ENCODE measurements at places on chromosomes 2 and 18.
A peak's percentile ranks its signal among the peaks of the same experiment; 100 is the strongest.

DNA sequence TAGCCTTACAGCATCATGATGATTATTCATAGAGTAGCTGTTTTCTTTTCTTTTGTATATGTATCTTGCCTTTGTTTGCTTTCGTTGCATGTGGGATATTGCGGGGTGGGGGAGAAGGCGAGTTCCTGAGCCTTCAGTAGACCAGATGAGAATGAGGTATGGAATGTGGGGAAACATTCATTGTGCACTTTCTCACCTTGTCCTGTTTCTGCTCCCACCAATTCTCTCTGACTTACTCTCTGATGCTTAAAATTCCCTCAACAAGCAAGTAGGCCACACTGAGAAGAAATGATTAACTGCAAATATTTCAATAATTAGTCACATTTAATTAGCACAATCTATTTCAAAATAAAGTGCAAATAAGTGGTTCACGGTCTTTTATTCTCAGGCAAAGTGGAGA lies 31.0 kb downstream of the GKN2 start:
- no peak for DNase-seq

DNA sequence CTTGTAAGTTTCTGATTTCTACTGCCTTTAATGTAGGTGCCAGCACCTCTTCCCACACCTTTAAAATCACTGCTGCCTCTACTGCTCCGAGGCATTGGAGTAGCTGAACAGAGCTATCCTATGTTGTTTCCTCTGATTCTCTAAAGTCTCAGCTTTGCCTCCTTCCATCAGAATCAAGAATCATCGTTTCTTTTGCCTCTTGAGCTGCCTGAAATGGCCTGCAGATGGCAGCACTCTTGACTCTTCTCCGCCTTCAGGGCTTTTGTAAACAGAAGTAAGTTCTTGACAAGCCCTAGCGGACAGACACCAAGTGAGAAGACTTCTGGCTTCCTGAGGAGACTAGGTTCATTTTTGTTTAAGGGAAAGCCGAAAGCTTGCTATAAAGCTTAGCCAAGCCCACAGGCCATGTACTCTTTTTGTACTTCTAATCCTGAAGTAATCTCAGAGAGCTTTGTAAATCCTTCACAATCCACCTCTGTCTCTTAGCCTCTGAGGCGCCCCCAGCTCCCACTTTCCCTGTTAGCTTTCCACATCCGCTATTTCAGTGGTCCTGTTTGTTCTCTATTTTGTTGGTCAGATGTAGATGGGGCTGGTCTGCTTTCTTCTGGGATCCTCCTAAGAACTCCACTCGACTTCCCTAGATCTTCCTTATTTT lies 48.4 kb downstream of the GTF3C3 start:
- DNase-seq: peak; percentile 30

DNA sequence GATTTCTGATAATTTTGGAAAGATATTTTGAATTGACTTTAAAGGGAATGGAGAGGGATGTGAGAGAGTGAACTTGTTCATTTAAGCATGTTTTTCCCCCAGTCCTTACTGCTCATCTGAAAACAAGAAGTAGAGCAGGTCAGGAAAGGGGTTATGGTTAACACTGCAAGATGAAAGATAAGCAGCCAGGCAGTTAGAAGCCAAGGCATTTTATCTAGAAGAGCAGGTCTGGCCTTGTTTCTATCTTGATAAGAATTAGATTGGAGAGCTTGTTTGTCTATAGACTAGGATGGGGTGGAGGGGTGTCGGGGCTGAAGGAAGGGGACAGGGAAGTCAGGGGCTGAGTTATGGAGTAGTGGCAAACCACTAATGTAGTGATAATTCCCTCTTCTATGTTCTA lies 171.6 kb downstream of the IKZF2 start:
- no peak for DNase-seq

DNA sequence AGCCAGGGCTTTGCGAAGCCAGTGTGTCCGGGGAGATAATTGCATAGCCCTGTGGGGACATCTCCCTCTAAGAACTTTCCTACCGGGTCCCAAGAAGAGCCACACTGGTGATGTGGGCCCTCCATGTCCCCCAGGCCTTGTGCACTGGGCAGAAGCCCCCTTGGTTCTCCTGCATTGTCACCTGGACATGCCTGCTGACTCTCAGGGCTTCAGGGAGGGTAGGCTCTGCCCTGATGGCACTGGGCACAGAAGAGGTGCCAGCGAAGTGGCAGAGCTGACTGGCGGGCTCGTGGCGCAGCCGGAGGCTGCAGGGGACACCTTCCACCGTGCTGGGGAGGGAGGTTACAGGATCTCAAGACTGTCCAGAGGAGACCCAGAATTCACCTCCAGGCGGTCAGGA lies 28.3 kb downstream of the GLI2 start:
- no peak for DNase-seq

- DNase-seq: no peak
These were observed 1.7 kb downstream of the THSD7B start for GRCh38 chr2:136767030-136767429.

- DNase-seq: no peak
These were observed at the start of gene TYMS for GRCh38 chr18:657311-658000. TSS of gene TYMS (plus strand) at chr18:657653. CDS start at chr18:657743, 90 bp downstream.

DNA sequence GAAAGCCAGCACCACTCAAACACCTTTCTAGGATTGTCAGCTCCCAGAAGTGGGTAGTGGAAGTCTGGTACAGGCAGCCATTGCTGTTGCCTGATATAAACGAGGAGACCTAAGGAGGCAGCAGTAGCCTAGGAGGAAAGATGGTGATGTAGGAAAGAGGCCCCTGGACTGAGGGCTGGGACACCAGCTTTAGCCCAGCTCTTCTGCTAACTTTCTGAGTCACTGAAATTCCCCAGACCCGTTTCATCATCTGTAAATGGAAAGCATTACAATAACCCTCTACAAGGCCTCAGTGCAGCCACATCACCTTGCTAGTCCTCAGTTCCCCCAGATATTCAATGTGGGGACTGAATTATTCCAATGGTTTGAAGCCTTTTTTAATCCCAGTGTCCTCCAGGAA lies 336.5 kb downstream of the TNS1 start:
- no peak for DNase-seq

- DNase-seq: no peak
These were observed 249.3 kb upstream of the SYT4 start for GRCh38 chr18:43526426-43527145.

DNA sequence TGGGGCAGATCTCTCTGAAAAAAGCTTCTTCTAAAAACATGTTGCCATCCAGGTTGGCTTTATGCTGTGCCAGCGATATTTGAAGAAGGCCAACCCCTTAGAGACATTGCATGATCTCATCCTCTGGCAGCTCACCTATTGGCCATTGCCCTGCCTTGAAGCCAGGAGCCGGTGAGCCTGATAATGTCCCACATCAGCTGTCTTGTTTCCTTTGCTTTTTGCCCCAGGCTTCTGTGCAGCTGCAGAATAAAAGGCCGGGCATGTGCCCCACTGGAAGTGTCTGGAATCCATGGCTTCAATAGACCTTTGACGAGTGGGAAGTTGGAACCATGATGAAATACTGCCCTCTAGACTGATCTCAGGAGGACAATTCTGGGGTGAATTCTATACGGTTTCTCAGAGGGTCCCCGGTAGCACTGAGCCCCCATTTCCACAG lies 523.5 kb upstream of the ZEB2 start:
- DNase-seq: no peak

DNA sequence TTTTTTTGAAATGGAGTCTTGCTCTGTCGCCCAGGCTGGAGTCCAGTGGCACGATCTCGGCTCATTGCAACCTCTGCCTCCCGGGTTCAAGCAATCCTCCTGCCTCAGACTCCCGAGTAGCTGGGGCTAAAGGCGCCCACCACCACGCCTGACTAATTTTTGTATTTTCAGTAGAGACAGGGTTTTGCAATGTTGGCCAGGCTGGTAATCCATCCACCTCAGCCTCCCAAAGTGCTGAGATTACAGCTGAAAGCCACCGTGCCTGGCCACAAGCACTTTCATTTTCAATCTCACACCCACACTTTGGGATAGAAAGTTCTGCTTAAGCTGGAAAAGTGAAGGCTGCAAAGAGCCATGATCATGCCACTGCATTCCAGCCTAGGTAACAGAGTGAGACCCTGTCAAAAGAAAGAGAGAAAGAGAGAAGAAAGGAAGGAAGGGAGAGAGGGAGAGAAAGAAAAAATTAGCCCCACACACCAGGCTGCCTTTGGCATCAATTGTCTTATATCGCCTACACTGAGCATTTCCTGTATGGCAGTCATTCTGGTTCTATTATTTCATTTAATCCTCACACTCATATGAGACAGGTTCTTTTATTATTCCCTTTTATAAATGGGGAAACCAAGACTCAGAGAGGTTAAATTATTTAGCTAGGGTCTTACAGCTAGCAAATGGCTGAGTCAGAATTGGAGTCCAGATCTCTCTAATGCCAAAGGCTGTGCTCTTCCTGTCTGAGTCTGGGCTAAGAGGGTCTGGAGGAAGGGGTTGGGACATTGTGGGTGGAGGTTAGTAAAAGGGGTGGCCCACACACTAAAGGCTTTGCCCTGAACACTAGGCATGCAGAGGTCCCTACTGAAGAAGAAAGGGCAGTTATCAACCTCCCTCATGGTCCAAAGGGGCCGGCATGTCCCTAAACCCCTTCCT lies 37.9 kb upstream of the PKDCC start:
- no peak for DNase-seq

- no peak for DNase-seq
These were observed 1374.5 kb upstream of the NXPH2 start for GRCh38 chr2:140154706-140155105.

DNA sequence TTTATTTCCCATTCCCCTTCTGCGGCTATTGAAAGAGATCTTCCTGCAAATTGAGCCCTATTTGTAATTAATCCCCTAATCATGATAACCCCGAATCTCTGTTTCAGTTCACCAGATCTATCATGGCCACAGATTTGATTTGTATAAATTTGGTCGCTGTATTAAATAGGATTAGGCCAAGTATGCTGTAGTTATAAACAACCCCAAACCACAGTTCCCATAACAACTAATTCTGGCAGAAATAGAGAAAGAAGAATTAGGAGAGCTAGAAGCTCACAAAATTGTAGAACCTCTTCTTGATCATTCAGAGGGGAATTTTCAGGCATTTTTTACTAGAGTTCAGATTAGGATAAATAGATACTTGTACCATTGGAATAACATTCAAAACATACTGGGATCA lies 433.7 kb upstream of the TNP1 start:
- no peak for DNase-seq

DNA sequence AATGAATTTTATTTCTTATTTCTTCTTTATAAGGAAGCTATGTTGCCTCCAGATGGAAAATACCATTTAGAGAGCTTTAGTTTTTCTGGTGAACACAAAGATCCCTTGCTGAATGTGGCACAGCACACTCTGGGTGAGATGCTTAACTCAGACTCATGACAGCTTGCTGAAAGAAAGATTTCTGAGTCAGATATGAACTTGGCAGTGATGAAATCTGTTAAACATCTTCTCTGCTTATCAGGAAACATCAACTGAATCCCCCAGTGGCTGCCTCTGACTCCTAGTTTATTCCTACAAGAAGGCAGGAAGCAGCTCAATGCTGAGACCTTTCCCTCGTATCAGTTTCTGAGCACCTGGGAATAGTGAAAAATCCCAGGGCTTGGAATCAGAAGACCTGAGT lies 162.8 kb downstream of the OSR1 start:
- no peak for DNase-seq

DNA sequence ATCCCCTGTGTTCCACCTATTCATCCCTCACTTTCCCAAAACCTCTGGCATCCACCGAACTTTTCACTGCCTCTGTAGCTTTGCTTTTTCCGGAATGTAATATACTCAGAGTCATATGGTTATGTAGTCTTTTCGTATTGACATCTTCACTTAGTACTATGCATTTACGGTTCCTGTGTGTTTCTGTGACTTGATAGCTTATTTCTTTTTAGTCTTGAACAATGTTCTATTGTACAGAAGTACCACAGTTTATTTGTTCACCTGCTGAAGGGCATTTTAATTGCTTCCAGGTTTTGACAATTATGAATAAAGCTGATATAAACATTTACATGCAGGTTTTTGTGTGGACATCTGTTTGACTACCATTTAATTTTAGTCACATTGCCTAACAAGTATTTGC lies 154.7 kb upstream of the DOK6 start:
- DNase-seq: no peak

- no peak for DNase-seq
These were observed 39.0 kb downstream of the VAPA start for GRCh38 chr18:9952633-9953416.

DNA sequence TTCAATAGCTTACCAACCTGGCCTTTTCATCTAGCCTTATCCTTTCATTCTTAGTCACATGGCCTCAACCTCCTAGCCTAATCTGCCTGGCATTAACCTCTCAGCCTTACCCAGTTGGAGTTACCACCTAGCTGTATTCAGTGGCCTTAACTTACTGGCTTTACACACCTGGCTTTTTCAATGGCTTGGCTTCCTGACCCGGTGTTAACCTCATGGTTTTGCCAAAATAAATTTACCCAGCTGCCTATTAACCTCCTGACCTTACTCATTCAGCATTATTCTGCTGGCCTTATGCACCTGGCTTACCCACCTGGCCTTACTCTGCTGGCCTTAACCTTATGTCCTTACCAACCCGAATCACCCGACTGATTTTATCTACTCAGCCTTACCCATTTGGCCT lies 135.5 kb upstream of the ZSWIM2 start:
- DNase-seq: no peak

DNA sequence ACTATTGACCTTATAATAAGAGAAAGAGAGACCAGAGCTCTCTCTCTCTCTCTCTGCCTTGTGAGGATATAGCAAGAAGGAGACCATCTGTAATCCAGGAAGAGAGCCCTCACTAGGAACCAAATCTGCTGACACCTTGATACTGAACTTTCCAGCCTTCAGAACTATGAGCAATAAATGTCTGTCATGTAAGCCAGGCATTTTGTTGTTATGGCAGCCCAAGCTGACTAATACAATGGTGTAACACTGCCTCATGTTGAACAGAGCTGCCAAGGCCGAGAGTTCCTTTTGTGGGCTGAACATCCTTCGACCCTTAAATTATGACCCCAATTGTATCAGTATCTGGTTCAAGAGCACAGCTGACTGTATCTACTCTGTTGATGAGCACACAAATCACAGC lies 108.0 kb downstream of the LRRC30 start:
- DNase-seq: no peak

- DNase-seq: no peak
These were observed 718 bp upstream of the TNP1 start for GRCh38 chr2:216860426-216861137.

DNA sequence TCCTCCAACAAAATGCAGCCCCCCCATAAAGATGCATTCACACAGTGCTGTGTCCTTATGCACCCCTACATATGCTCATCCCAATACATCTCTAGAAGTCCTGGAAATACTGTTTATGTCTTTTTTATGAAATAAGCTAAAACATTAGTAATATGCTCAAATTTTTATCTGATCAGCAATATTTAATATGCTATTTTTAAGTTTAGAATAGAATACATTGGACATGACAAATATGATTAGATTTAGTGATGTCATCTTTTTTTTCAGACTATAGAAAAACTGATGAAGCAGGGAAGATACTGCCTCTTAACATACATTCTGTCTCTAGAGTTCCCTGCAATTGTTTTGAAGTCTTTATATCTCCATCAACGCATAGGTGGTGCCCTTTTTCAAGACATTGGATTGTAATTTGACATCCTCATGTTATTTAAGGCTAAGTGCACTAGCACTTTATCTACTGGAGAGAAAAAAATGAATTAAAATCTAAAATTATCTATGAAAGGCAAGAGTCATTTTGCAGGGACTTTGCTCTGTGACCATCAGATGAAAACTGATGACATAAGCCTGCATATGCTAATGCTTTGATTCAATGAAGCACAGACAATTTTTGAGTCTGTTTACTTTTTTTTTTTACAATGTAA lies 395.3 kb downstream of the LPIN1 start:
- DNase-seq: no peak

- no peak for DNase-seq
These were observed 41.3 kb downstream of the PSMG2 start for GRCh38 chr18:12744103-12744502.

Measured in stimulated activated CD8-positive, alpha-beta memory T cell treated with anti-CD3 and anti-CD28 coated beads, Interleukin-4, amount 100 ng/mL, for 4 hours (primary cell).